ENCODE measurements at places on chromosomes 7 and 10.

- DNase-seq = no peak
Observed at GRCh38 chr7:132145466-132145865, 430.8 kb downstream of the PLXNA4 start.

DNA sequence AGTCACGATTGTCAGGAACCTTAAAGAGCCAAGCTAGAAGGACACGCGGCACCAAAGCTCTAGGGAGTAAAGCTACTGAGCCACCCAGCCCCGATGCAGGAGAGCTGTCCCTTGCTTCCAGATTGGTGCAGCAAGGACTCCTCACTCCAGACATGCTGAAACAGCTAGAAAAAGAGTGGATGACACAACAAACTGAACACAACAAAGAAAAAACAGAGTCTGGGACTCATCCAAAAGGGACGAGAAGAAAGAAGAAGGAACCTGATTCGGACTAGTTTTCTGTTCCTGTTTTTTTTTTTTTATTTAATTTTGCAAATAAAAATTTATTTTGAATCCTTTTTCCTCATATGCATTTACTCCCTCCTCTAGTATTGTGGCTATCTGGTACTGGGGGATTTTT, 11.4 kb upstream of the HKDC1 start:
- no peak for DNase-seq

GRCh38 chr10:68955355-68955831, 577 bp upstream of the DDX21 start:
- no peak for DNase-seq

GRCh38 chr7:149456506-149457421, 4.1 kb downstream of the ZNF777 start:
- no peak for DNase-seq

- no peak for DNase-seq
Observed at GRCh38 chr10:34489411-34489810, 325.7 kb downstream of the PARD3 start.

- no peak for DNase-seq
Observed at GRCh38 chr10:59020502-59020901, 155.9 kb upstream of the PHYHIPL start.

GRCh38 chr10:43122826-43123225, 15.4 kb upstream of the CSGALNACT2 start:
- no peak for DNase-seq

GRCh38 chr7:8702807-8703206, 269.4 kb downstream of the NXPH1 start:
- no peak for DNase-seq

GRCh38 chr7:2970861-2971260, 72.8 kb downstream of the CARD11 start:
- DNase-seq = no peak

DNA sequence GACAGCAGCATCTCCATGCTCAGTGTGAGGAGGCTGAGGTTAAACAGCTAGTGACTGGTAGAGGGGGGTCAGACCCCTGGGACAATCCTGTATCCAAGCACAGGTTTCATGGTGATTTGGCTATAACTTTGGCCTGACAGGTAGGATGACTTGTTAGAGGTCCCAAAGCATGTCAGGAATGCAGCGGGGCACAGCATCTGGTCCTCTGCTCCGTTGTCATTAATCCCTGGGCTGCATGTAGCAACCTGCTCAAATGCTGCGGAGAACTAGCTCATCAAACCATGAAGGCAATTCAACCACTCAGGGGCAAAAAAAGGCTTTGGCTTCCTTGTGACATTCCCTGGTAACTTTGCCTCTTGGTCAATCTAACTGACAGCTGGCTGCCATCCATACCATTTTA, 26.8 kb downstream of the WNT2 start:
- DNase-seq = no peak

DNA sequence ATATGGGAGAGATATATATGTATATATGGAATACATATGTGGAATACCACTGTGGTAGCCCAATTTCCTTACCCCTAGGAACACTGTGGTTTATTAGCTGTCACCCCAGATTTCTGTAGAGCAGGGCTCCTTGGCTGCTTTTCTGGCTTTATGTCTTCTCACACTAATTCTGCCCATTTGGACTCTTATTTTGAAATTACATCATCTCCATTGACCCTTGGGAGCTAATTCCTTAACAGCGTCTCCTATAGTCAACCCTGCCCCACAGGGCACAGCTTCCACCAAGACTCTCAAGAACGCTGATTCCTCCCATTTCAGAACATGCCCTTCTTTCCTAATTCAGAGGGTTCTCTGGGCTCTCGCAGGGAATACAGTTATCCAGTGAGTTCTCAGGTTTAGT, 55.4 kb upstream of the TARP start:
- no peak for DNase-seq

GRCh38 chr10:28355376-28355775, 52.5 kb upstream of the MPP7 start:
- no peak for DNase-seq

DNA sequence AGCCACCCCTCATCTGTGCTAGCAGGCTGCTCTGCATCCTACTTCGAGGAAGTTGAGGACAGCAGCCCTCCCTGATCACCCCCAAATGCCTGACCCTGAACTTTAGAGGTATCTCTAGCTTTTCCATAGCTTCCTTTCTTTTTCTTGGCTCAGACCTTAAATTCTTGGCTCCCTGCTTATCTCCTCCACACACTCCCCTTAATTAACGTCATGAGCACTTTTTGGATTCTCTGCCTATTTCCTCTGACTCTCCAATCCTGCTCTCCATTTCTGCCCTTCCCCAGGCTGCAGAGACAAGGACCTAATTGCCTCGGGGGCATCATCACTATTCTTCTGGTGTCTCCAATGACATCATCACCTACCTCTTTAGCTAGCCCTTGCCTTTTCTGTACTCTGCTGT, 40.8 kb upstream of the SEC61G start:
- no peak for DNase-seq

- DNase-seq = no peak
Observed at GRCh38 chr10:115164220-115164619, 71.1 kb downstream of the ATRNL1 start.

DNA sequence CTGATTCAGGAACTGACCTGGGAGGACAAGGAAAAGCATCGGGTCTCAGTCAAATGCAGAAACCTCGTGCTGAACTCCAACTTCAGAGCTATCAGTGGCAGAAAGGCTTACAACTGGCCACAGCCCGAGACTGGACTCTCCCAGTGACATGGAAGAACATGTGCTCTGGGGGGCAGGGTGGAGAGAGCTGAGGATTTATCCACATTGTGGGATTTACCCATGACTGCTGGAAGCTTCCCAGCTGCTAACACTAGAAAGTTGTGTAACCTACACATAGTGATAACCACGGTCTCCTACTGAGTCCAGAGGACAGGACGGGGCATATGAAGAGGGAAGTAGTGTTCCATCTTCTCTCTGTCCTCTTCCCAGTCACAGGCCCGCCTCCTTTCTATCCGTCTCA, 103.4 kb downstream of the ITIH5 start:
- no peak for DNase-seq

- DNase-seq = no peak
Observed at GRCh38 chr10:1247598-1248261, 191.5 kb downstream of the WDR37 start.

DNA sequence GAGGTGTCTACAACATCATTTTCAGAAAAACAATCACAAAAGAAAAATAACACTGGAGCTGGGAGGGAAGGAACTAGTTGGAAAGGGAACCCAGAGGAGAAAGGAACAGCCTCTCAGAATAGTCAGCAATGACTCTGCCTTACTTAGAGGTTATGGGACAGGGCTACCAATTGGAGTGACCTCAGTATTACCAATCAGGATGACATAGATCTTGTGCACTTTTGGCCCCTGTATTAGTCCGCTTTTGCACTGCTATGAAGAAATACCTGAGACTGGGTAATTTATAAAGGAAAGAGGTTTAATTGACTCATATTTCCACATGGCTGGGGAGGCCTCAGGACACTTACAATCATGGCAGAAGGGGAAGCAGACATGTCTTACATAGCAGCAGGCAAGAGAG, 99.7 kb upstream of the SDK1 start:
- no peak for DNase-seq

- DNase-seq = no peak
Observed at GRCh38 chr10:85784792-85785191, 581.8 kb downstream of the GRID1 start.

DNA sequence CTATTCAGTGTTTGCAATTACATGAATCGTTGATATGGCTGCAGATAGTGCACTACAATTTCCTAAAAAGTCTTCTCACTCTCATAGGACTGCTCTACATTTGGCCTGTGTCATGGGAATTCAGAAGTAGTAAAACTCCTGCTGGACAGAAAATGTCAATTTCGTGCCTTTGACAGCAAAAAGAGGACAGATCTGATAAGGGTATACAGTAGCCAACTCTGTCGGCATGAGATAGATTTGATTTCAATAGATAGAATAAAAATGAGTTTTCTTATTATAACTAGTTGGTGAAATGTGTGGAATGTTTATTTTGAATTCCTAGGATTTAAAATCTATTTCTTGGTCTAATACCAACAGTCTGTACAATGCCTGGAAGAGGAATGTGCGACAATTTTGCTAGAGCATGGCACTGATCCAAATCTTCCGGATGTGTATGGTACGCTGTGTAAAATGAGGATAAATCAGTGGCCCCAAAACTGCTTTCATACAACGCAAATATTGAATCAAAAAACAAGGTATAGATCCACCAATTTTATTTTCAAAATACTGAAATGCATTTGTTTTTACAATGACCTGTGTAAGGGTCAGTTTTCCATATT, 133.5 kb upstream of the CDK13 start:
- DNase-seq = no peak

- no peak for DNase-seq
Observed at GRCh38 chr10:120691625-120692024, 159.5 kb upstream of the WDR11 start.

DNA sequence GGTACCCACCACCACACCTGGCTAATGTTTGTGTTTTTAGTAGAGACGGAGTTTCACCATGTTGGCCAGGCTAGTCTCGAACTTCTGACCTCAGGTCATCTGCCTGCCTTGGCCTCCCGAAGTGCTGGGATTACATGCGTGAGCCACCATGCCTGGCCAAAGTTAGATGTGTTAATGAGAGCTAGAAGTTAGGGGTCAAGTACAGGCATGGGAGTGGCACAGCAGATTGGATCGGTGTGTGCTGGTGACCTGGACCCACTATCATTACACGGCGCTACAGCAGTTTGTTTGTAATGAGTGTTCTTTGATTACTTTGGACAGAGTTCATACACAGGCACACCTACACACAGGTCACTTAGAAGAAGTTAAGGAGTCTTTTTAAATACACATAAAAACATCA, 36.7 kb downstream of the DNAJB6 start:
- no peak for DNase-seq

- DNase-seq = no peak
Observed at GRCh38 chr7:46695051-46695708, 774.1 kb upstream of the IGFBP3 start.

DNA sequence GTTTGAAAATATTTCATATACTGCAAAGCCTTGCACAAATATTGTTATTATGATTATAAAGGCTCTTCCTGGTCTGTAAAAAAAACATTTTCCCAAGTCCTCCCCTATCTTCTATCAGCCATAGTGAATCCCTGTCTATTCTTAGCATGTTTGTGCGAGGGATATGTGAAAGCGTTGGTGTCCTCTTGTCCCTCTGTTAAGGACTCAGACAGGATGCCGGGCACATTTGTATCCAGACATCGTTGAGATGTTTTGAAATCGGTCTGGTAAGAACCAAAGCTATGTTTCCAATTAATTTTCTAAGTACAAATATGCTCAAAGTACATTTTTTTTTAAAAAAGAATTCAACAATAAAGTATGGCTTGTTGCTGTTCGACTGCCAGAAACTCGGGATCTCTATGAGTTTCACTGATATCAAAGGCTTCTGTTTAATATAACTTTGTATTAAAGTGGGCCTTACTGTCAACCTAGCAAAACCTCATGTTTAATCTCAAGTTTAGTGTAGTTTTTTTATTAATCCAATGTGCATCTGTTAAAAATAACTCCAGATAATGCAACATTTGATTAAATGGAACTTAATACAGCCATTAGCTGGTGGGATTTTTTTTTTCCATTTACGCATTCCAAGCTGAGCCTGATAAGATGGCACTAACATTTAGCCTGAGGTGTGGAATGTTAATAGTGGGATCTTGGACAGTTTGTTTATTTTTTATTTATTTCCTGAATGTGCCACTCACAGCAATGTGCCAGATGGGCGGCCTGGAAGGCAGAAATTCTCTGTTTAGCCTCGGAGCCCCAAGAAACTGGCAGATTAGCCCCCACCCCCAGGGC, 754.3 kb downstream of the LRMDA start:
- DNase-seq = no peak

- DNase-seq = no peak
Observed at GRCh38 chr7:8178353-8178752, 83.6 kb downstream of the ICA1 start.

GRCh38 chr10:17113889-17114540, 15.6 kb downstream of the CUBN start:
- DNase-seq = no peak

DNA sequence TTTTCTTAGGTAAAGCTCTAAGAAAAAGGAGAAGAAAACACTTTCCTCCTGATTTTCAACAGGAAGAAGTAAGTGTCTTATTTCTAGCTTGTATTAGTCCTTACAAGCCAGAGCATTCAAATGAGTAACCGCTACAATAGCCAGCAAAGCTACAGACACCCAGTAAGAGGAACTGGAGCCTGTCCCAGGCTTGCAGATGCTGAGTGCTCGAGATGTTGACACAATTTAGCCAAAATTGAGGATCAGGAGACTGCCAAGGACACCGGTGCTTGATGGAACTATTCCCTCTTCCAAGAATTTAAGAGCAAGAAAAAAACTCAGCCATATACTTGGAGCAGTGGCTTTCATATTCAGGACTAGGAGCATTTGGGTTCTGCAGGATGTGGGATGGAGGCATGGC, 149.3 kb upstream of the DPP6 start:
- DNase-seq = no peak

- DNase-seq = no peak
Observed at GRCh38 chr7:30594048-30594539, 584 bp upstream of the GARS1 start.

DNA sequence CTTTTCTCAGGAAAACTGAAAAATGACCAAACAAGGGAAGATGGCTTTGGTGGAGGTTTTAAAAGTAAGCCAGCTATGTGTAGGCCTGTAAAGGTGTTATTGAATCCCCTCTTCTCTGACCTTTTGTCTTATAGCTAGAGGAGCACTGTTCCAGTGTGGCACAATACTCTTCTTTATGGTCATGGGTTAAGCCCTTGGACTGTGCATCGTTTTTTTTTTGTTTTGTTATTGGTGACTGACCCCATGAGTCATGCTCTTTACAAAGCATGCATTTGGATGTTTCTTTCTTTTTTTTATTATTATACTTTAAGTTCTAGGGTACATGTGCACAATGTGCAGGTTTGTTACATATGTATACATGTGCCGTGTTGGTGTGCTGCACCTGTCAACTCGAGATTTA, 19.6 kb upstream of the FAM25A start:
- DNase-seq = no peak

All from activated T-helper 1 cell treated with anti-CD3 and anti-CD28 coated beads, Interleukin-2, amount 50 U/mL, for 16 hours (primary cell).